Cardiac septum (tissue), 1 donor: ENCODE measurements at places on chromosomes 7 and 10. TPM values are rescaled to one million over a fixed set of nuclear protein-coding genes. Genes with fewer than 3 reads are reported as not detected.

Gene CHN2
- 33.6 TPM for total RNA-seq

DNA sequence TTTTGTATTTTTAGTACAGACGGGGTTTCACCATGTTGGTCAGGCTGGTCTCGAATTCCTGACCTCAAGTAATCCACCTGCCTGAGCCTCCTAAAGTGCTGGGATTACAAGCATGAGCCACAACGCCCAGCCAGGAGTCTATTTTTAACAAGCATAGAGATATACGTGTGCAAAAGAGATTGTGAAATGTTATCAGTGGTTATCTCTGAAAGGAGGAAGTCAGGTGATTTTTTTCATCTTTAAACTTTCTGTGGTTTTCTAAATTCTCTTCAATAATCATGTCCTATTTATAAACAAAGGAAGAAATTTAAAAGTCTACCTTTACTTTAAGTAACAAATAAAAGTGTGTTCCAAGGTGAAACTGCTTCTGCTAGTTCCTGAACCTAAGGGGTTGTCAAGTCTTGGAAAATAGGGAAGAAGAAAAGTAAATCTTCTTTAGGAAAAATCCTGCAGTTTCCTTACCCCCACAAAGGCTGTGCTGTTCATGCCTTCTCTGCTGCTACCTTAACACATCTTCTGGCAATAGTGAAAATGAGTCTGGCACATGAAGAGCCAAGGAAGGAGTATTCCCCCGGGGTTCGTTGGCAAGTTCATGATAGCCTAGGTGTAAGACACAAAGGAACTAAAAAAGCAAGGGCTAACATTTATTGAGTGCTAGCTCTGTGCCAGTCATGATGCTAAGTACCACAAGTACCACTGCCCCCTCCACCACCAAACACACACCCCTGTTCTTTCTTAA is 51.1 kb downstream of the CYP26A1 start:
- no peak for DNase-seq

DNA sequence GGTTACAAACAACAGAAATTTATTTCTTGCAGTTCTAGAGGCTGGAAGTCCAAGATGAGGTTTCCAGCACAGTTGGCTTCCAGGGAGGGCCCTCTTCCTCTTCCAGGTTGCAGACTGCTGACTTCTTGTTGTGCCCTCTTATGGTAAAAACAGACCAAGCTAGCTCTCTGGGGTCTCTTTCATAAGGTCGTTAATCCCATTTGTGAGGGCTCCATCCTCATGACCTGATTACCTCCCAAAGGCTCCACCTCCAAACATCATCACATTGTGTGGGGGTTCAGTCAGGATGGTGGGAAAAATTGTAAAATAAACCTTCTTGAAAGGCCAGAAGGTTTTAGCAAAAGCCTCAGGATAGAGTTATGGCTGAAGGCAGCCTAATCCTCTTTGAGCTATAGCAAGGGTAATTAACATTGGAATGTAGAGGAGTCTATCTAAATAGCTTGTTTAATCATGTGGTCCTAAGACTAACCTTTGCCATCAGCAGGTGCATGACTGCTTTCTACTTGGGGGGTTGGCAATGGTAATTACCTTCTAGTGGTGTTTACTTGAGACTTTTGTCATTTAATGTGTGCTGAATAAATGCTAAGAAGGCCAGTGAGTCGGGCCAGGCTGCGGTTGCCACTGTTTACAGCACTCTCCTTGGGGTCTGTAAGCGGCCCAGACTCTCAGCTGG is 80.8 kb downstream of the PPP1R17 start:
- DNase-seq: no peak

DNA sequence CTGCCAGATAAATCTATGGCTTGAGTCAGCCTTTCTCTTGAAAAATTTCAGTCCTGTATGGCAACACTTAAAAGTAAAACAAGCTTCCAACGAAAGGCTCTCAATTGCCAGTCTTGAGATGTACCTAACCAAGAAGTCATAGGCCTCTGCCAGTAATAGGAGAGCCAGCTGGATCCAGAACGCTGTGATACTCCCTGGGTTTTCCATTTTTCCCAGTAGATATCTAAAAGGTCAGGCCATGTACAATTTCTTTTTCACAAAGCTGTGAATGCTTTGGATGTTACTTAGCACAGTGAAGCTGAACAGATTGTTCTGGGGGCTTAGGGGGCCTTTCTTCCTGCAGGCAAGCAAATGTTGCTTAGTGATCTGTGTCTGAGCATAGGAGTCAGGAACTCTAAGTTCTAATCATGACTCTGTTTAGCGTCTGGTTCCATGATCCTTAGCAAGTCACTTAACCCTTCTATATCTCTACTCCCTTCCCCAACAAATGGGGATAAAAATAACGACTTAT is 86.5 kb downstream of the ARMH3 start:
- no peak for DNase-seq

Gene MSMB
- total RNA-seq: not detected

Gene SPDYE2
- not detected for total RNA-seq

GRCh38 chr7:128303643-128304042 is 40.1 kb downstream of the RBM28 start:
- no peak for DNase-seq

DNA sequence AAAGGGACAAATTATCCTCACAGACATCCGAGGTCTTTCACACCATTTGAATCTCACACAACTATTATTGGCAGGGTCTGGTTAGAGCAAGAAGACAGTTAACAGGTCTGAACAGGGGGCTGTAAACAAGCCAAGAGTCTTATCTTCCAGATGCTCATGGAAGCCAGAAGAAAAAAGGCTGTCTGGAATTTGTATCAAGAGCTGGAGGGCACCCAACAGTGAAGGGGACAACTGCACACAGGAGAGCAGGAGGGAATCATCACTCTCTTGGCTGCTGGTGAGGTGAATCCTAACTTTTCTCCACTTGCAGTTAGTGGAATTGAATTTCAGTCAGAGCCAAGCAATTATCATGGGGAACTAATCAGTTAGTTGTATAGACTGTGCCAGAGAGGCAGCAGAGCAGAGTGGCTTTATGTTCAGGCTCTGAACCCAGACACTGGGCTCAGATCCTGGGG is 880.2 kb upstream of the AUTS2 start:
- no peak for DNase-seq

- DNase-seq: no peak
These were observed 87.3 kb downstream of the PALS2 start for GRCh38 chr7:24660546-24660945.

- DNase-seq: no peak
These were observed 1193.9 kb downstream of the DNAJB9 start for GRCh38 chr7:109763611-109764010.

DNA sequence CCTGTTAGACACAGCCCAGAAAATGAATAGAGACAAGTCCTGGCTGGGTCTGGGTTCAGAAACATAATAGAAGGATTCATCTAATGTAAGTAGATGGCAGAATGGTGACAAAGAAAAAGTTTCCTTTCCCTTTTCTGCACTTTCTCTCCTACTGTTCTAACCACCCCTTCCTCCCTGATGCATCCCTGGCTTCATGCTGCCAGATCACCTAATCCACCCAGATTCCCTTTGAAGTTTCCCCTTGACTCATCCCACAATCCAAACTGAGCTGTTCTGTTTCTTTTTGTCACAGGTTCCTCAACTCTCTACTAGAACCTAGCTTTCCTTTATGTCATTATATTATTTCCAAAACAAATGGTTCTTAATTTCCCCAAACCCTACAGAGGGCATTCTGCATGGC is 1.1 kb upstream of the MACC1 start:
- no peak for DNase-seq

Gene MGMT
- total RNA-seq: 11.4 TPM

Gene CACNB2
- total RNA-seq: 20.6 TPM

Gene SMO
- total RNA-seq: 4.7 TPM

DNA sequence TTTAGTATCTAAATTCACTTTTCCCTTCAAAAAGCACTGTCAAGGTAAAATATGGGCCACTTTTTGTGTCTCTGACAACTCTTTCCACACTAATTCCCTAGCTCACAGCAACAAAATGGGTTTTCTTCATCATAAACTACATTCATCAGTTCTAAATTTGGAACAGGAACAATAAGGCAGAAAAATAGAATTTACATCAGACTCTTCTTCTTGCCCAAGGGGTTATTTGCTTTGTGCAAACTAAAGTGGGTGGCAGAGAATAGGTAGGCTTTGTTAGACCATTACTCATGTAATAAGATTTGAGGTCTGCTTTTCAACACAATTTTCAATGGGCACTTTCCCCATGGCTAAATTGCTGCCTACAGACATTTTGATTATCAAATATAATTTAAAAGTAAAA is 17.6 kb upstream of the PPP1R17 start:
- DNase-seq: no peak

GRCh38 chr10:72110673-72111401 is 22.5 kb upstream of the SPOCK2 start:
- DNase-seq: no peak

GRCh38 chr7:156504687-156505545 is 135.7 kb upstream of the RNF32 start:
- DNase-seq: no peak

GRCh38 chr7:100488333-100489095 is 4.8 kb downstream of the NYAP1 start:
- DNase-seq: no peak

DNA sequence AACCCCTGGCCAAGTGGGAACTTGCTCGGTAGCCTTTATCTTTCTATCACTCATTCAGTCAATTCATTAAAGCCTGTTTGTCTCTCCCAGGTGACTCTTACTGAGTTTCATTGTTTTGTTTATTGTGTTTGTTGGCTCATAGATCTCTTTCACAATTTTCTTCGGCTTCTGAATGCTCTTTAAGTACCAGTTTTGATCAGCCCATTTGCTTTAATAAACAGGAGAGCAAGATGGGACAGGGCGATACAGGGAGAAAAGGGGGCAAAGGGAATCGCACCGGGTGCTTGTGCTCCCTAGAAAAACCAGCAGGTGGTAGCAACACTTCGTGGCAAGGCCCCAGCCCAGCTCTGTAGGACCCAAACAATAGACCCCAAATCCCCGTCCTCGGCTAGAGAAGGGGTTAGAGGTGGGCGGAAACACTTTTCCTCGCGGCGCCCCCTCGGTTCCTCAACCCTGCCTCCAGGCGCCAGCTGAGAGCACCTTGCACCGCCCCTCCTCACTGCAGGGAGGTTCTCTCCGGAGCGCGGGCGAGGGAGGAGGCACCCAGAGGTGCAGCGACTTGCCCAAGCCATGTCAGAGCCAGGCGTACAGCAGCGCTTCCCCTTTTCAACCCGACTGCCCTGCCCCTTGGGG is 1.0 kb upstream of the EPHB6 start:
- peak; percentile 91 for DNase-seq

Gene CALHM1
- total RNA-seq: not detected

DNA sequence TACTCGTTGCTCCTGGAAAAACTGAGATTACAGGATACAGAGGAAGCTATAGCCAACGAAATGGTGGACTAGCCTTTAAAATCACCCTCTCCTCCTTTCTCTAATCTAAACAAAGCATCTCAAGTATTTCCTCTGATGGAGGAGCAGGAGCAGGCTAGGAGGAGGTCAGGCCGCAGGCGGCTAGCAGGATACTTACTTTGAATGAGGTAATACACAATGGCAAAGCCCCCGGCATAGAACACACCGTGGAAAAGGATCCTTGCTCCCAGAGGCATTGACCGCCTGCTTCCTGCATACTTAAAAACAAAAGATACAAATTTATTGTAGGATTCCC is 64.4 kb downstream of the STK17A start:
- DNase-seq: no peak

DNA sequence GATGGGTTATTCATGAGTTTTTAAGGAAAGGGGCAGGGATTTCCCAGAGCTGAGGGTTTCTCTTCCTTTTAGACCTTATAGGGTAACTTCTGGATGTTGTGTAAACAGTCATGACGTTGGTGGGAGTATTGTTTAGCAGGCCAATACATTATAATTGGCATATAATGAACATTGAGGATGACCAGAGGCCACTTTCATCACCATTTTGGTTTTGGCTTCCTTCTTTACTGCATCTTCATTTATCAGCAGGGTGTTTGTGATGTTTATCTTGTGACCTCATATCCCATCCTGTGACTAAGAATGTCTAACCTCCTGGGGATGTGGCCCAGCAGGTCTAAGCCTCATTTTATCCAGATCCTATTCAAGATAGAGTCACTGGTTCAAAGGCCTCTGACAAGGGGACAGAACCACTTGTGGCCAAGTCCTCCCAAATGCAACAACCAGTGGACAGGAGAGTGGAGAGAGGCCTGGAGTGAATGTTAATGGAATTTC is 77.3 kb upstream of the RPA3 start:
- DNase-seq: no peak

DNA sequence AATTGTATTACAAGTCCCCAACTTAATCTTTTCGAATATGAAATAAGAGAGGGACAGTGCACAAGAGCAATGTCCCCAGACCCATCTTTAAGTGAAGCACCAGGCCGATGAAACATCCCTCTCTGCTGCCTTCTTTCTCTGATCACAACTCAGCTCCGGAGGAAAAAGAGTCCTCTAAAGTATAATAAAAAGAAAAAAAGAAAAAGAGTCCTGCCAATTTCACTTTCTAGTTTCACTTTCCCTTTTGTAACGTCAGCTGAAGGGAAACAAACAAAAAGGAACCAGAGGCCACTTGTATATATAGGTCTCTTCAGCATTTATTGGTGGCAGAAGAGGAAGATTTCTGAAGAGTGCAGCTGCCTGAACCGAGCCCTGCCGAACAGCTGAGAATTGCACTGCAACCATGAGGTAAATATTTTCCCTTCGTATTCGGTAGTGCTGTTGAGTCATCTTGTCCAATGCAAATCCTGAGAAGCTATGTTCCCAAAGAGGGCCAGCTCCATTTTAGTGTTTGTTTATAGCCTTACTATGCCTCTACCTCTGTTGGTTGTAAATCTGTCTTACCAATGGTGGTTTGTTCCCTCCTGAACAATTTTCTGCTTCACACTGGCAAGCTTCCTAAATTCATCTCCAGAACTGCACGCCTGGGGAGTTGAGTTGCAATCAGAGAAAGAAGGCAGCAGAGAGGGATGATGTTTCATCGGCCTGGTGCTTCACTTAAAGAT is at the start of gene IFIT2:
TSS of gene IFIT2 (plus strand) at position 326 of the 725 bp plus-strand sequence. CDS start at position 404, 78 bp downstream.
- DNase-seq: no peak

Gene PHKG1
- total RNA-seq: 15.3 TPM

GRCh38 chr7:90594751-90595317 is 1.3 kb upstream of the CDK14 start:
- DNase-seq: no peak

Gene CYP3A7
- total RNA-seq: not detected

DNA sequence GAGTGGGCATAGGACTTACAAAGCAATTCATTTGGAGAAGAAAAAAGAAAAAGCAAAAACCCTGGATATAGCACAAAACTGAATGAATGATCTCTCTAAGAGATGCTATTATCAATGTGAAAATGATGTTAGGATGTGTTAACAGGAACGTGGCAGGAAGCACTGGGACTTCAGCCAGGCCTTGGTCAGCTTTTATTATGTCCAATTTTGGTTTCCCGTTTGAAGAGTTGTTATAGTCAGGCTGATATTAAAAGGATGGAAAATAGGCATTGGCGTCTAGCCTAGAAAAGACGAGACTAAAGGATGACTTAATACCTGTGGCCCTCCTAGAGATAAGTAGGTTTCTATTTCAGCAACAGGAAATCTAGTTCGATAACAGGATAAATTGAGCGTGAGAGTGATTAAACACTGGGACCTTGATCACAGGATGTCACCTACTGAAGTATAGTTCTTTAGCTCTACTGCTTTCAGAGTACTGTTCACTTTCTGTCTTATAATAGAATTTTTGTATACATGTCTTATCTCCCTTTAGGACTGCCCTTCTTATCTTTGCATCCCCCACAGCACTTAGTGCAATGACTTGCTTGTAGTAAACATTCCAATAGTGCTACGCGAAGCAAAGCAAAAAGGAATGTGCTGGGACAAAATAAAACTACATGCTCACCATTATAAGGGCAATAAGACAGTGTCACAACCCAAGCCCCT is 99.8 kb upstream of the AGBL3 start:
- DNase-seq: no peak

- no peak for DNase-seq
These were observed 91.6 kb downstream of the CXCL12 start for GRCh38 chr10:44293306-44293778.

- no peak for DNase-seq
These were observed 267.8 kb upstream of the MYO3A start for GRCh38 chr10:25666276-25666675.
